Chondrocyte (in vitro differentiated cells): ENCODE measurements at places on chromosomes 4 and X. TPM values are rescaled to one million over a fixed set of nuclear protein-coding genes. Genes with fewer than 3 reads are reported as not detected.

GRCh38 chr4:86845593-86845992, 3.6 kb downstream of the SLC10A6 start:
- no peak for DNase-seq

- DNase-seq: no peak
Observed at GRCh38 chr4:144350706-144351105, 210.2 kb upstream of the GYPA start.

- no peak for DNase-seq
Observed at GRCh38 chr4:160819791-160820190, 1344.0 kb downstream of the FSTL5 start.

CPXCR1 gene
- total RNA-seq: not detected in 3 replicates

DNA sequence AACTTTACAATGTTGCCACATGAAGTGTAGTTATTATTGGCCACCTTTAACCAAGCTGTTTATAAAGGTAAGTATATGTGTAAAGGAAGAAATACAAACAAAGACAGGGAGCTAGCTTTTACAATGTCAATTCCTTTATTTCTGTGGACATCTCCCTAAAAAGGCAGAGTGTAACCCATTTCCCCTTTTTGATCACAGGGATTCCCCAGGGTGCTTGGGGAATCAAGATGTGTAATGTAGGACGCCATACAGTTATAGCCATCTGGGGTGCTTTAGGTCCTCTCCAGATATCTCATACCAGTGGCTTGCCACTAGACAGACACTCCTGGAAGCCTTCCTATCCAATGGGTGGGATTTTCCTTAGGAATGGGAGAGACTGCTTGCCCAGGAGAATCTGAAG, 4.2 kb upstream of the CUL4B start:
- no peak for DNase-seq

DNA sequence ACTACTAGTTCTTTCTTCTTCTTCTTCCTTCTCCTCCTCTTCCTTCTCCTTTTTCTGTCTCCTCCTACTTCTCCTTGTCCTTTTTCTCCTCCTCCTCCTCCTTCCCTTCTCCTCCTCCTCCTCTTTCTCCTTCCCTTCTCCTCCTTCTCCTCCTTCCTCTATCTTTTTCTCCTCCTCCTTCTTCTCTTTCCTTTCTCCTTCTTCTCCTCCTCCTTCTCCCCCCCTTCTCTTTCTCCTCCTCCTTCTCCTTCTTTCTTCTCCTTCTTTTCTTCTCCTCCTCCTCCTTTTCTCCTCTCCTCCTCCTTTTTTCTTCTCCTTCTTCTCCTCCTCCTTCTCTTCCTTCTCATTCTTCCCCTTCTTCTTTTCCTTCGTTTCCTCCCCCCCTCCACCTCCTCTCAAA, 21.8 kb upstream of the NAP1L5 start:
- no peak for DNase-seq

DNA sequence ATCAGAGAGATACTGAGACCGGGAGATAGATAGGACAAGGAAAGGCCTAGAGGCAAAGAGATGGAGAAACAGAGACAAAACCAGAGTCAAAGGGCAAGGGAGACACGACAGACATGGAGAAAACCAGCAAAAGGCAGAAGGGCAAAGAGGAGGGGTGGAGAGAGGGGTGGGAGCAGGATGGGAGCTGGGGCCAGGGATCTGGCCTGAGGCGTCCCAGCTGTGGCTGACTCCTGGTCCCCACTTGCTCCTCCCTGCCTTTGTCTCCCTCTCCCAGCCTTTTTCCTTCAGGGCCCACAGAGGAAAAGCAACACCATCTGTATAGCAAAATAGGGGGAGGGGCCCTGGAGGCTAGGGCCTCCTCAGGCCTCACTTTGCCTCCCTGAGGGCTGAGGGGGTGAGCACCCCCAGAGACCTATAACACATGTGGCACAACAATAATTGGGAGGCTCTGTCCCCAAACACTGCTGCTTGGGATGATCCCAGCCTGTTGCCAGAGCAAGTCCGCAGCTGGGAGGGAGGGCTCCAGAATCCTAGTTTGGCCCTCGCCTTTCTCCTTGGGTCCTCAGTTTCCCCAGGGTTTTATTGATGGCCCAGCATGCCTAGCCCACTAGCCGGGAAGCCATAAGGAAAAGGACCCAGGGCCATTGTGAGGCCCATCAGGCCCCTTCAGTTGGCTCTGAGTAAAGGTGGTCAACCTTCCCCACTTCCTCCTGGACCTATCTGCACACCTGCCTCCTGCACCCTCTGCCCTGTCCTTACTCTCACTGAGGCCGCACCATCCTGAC, 96.8 kb downstream of the PJA1 start:
- DNase-seq: no peak

DSPP gene
- not detected in 3 replicates for total RNA-seq

GRCh38 chr4:52234561-52235440, 183.7 kb downstream of the SPATA18 start:
- DNase-seq: no peak

DNA sequence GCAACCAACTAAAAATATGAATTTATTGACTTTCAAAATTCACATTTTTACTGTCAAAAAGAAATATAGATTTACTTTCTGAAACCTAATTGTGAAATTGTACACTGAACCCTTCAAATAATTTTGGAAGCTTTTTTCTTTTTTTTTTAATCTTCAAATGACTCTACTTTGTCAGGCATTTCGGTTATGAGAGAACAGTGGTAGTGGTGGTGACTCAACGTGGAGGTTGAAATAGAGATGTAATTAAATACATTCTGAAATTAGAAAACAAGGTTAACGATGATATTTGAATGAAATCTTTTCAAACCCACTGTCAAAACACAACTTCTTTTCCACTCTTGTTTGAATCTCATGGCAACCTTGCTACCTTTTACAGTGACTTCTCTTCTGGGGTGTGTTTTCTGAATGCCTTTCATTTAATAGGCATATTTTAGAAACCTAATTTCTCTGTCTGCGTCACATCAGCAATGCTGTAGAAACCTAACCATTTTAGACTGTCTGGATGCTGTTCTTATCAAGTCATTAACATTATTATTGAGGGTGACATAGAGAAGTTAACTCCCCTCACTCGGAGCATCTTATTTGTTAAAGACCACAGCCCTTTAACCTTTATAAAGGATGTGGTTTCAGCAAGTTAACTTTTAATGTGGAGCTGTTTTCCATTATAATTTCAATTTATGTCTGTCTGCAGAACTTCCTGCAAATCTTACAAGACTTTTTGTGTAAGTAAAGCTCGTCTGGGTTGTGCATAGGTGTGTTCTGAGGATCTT, 136.8 kb downstream of the PCDH7 start:
- no peak for DNase-seq

LRP2BP gene
- 0.46 to 0.52 TPM (median 0.49 TPM) in 3 replicates for total RNA-seq

DNA sequence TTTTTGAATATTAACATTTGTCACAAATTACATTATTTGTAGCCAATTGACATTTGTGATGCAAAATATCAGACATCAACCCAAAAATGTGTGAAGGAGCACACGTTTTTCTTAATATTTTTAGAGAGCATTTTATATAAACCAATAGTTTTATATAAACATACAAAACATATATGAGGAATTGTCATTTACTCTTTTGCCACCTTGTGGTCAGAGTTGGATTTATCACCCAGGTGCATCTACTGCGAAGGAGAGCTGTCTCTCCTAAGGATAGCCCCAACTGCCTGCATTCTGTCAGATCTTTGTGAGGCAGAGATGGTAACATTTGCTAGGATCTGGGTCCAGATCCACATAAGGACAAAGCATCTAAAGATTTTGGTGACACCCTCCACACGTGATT, 2.5 kb upstream of the USP27X start:
- no peak for DNase-seq

F9 gene
- total RNA-seq: not detected in 3 replicates

DNA sequence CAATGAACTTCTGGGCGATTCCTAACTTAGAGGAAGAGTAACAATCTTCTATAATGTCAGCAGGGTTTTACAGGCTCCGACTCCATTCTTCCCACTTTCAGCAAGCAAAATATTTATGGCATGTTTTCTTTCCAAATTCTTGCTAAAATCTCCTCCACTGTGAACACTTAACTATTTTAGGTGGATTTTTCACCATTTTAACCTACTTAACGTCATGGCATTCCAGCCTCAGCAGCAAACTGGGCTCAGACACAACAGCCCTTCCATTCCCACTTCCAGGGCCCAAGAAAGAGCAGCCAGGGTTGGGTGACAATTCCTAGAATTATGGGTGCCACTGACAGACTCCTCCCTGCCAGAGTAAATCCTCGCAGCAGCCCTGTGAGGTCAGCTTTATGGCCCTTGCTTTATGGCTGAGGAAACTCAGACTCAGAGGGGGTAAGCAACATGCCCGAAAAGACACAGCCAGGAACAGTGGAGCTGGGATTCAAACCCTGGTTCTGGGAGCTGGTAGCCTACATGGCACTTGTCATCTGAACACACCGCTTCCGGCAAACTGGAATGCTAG, 112.8 kb upstream of the MAP3K15 start:
- DNase-seq: no peak

AMTN gene
- not detected in 3 replicates for total RNA-seq

GRCh38 chr4:145815027-145815612, 123.5 kb downstream of the ZNF827 start:
- DNase-seq: no peak

DNA sequence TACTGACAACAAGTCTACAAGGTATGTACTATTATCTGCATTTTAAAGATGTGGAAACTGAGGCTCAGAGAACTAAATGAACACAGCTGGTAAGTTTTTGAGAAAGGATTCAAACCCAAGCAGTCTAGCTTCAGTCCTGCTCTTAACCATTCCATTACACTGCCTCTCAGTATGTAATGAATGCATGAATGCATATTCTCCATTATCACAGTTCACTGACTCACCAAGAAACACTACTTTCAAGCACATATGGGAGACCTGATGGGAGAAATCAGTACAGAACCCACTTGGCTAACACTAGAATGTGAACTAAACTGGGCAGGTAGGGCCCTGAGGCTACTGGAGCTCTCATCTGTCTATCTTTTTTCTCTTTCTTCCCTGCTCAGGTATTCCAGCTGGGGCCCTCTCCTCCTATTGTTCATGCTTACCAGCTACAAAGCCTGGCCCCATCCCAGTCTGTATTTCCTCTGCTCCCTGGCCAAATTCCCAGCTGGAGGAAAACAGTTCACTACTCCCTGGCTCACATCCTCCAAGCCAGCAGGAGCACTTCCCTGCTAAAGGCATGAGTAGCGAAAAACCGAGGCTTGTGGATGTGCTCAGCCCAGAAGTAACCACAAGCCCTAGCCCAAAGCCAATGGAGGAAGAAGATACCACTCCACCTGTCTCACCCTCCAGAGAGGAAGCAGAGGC, 178.2 kb upstream of the ARHGEF9 start:
- DNase-seq: no peak

DNA sequence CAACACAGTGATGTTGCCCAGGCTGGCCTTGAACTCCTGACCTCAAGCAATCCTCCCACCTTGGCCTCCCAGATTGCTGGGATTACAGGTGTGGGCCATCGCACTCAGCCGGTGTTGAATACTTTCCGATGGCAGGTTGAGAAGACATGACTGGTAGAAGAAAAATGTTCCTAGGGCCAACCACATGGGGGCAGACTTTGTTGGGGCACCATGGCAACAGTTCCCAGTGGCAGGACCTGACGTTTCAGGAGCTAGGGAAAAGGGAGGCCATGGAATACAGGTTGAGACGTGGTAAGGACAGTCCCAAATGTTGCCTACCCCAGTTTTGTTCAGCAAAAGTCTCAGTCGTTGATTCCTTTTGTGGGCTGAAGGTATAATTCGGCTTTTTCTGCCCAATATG, 134.6 kb downstream of the ASMT start:
- no peak for DNase-seq

GYG2 gene
- total RNA-seq: 11.7 to 14.1 TPM (median 12.1 TPM) in 3 replicates

DNA sequence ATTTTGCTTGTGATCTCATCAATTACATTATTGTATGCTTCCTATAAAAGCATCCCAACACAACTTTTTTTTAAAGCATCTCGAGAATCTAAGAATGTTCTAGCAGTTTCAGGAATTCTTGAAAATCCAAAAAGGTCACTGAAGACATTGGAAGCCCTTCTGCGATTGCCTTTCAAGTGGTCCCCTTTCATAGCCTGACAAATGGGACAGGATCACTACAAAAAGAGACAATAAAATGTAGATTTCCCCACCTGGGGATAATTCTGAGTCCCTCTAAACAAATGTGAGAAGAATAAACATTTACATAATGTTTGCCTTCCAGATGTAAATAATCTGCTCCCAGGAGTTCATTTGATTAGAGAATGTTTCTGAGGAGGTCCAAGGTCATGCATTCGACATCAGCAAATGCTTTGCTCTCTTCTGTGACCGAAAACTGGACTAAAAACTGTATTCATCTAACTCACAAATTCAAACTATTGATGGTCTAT, 116.0 kb downstream of the COL25A1 start:
- no peak for DNase-seq

- DNase-seq: no peak
Observed at GRCh38 chr4:37601531-37601930, 84.6 kb downstream of the RELL1 start.

GRCh38 chr4:32824336-32824735, 2104.2 kb downstream of the PCDH7 start:
- DNase-seq: no peak

DNA sequence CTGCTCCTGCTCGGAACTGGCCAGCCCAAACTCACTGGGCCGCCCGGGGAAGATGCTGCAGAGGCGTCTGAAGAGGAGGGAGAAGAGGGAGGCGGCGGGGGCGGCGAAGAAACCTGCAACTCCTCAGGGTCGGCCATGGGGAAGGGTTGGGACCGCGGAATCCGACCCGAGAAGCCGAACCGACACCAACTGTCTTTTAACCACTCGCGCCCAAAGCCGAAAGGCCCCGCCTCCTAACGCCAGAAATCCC, at the start of gene C4orf46:
Gene C4orf46 (minus strand): TSS at position 223 of the 250 bp plus-strand sequence. CDS start 86 bp downstream, at position 137.
- DNase-seq: peak; percentile 90

DNA sequence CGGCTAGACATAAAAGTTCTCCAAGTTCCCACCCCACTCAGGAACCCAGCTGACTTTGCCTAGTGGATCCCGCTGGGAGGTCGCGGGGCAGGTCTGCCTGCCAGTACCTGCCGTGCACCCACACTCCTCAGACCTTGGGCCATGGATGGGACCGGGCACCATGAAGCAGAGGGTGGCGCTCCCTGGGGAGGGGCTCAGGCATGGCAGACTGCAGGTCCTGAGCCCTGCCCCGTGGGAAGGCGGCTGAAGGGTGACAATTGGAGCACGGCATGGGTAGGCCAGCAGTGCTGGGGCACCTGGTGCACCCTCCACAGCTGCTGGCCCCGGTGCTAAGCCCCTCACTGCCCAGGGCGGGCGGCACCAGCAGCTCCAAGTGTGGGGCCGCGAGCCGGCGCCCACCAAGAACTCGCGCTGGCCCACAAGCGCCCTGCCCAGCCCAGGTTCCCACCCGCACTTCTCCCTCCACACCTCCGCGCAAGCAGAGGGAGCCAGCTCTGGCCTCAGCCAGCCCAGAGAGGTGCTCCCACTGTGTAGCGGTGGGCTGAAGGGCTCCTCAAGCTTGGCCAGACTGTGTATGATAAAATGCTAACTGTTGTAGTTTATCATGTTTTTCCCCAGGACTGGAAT, 63.1 kb downstream of the UGT2A2 start:
- peak; percentile 74 for DNase-seq

DNA sequence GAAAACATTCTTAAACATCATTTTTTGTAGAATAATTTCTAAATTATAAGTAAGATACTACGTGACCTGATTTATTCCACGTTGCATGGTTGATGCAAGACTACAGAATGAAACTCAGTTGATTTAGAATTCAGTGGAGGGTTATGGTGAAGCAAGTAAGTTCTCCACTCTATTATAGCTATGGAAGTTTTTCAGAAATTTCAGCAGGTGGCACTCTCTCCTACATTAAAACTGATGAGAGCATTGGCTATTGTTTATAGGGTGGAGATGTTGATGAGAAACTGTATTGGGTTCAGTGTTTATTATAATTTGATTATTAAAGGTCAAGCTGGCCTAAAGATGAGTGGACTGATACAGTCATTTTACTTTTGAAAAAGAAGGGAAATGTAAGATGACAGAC, 88.0 kb downstream of the FNIP2 start:
- DNase-seq: no peak

GRCh38 chrX:118347131-118347530, 1.2 kb downstream of the WDR44 start:
- DNase-seq: no peak
